ENCODE measurements at places on chromosomes 3 and 15. TPM values are rescaled to one million over a fixed set of nuclear protein-coding genes. Genes with fewer than 3 reads are reported as not detected.

The PLXNB1 gene
- total RNA-seq: 68.7 TPM

- no peak for DNase-seq
Observed at GRCh38 chr3:129553171-129553570, 10.2 kb downstream of the H1-8 start.

GRCh38 chr15:54347082-54347827, 369.0 kb downstream of the UNC13C start:
- DNase-seq: no peak

DNA sequence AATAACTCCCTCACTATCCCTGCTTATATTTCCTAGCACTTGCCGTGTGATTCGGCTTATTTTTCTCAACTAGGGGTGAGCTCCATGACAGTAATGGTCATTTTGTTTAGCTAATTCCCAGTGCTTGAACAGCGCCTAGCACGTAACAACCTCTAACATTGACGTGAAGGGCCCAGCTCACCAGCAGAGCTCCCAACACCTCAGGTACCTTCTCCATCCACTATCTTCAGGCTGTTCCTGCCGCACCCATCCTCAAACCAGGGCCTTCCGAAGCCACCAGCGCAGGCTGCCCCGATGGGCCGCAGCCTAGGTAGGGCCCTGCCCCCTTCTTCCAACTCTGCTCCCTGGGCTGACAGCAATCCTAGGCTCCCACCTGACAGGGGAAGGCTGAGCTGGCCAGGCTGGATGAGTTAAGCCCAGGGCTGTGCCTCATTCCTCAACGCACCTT, 751 bp upstream of the RPS17 start:
- DNase-seq: no peak

Measured in endothelial cell (in vitro differentiated cells).